Activated CD4-positive, CD25-positive, alpha-beta regulatory T cell (primary cell): ENCODE measurements at places on chromosomes 12 and 14.
A peak's percentile ranks its signal among the peaks of the same experiment; 100 is the strongest.

- DNase-seq = no peak
Observed at GRCh38 chr14:71220462-71220861, 313.2 kb downstream of the PCNX1 start.

- no peak for DNase-seq
Observed at GRCh38 chr12:123836292-123836691, 74.2 kb downstream of the DNAH10 start.

- no peak for DNase-seq
Observed at GRCh38 chr12:131112021-131112420, 158.3 kb downstream of the ADGRD1 start.

DNA sequence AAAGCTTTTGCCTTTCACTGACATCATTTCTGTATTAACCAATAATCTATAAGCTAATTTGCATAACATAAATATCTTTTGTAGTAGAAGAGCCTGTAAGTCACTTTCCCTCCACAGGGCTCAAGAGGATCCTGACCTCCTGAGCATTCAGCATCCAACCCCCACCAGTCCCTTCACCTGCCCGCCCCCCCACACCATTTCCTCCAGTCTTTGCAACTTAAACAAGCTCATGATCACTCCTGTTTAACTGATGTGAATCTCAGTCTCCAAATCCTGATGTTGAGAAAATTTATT, 12.0 kb upstream of the CRY1 start:
- no peak for DNase-seq

GRCh38 chr14:104290756-104291122, 152.4 kb downstream of the KIF26A start:
- DNase-seq = no peak

GRCh38 chr14:99260587-99261551, 11.1 kb downstream of the BCL11B start:
- peak; percentile 36 for DNase-seq

GRCh38 chr12:107843351-107844311, 69.1 kb downstream of the ASCL4 start:
- no peak for DNase-seq

DNA sequence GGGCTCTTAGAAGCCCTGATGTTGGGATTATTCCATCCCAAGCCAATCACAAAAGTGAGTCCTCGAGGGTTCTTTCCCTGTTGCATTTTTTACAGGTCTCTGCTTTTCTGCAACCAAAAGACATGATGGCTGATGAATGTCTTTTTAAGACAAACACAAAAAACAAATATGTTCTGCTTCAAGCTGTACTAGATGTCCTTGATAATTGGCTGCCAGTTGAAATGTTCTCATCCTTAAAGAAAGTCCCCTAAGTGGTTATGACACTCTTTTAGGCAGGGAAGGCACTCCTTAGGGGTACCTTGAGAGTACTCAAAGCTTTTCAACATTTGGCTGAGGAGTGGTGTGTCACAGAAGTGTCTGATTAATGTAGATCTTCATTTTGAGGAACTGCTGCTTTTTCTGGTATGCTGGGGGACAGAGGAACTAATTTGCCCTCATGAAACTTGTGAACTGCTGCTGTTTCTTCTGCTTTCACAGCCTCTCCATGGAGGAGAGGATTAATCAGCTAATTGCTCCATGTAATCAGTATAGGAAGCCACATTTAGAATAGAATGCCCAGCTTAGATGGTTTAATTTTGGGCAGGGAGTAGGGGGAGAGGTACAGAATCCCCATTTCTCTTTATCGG, 22.8 kb upstream of the IGF1 start:
- no peak for DNase-seq

DNA sequence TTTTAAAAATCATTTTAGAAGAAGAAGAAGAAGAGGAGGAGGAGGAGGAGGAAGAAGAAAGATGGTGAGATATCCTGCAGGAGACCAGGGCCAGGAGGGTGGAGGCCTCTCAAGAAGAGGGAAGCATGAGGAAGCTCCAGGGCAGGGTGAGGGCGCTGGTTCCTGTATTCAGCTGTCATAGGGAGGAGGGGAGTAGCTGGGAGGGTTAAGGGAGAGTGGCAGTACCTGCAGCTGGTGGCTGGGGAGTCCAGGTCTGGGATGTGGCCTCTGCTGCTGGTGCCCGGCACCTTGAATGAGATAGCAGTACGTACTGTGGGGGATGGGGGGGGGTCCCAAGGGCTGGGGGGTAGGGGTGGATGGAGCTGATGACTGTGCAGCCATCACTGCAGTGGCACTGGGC, 9.8 kb downstream of the RBP5 start:
- no peak for DNase-seq

- DNase-seq = no peak
Observed at GRCh38 chr12:4031703-4032291, 158.6 kb upstream of the PARP11 start.

DNA sequence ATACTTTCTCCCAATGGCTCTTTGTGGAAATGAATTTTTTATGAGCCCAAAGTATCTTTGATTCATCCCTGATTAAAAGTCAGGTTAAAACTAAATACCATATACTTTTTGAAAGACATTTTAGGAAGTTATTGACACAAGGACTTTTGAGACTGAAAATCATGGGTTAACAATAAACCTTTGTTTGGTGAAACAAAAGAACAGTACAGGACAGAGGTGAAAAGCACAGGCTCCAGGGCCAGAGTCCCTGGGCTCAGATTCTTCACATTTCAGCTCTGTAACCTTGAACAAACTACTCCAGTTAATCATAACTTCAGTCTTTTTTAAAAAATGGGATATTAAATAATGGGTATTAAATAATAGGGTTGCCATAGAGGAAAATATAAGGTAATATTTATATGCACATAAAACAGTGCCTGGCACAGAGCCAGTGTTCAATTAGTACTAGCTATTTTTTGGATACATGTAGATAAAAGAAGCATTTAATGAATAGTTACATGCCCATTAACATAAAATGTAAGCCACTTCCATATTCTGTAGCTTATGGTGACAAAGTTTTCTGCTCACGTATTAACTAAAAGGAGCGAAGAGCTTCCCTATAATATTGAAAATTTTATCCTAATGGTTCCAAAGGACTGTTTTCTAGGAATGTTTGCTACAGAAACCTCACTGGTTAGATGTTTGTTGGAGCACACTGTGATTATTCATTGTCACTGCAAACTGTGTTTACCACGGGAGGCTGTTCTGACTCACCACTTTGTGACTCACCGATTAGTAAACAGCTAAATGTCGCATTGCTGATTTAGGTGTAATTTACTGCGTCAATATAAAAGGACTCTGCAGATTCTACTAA, 255.4 kb downstream of the DAD1 start:
- DNase-seq = no peak

GRCh38 chr12:11706509-11707379, 57.3 kb downstream of the ETV6 start:
- DNase-seq = no peak

DNA sequence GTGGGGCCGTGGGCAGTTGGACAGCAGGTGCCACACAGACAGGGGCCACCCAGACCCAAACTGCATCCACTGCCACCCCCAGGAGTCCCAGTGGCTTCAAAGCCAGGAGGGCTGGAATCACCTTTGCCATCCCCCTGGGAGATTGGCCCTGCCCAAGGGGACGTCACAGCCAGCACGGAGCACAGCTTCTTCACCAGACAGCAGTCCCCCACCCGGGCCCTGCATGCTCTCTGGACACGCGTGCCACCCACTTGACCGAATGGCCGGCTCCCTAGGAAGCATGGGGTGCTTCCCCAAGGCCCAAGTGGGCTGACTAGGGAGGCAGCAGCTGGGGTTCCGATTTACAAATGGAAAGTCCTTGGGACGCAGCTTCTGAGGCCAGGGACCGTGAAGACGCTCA, 17.3 kb downstream of the DHX37 start:
- DNase-seq = no peak

DNA sequence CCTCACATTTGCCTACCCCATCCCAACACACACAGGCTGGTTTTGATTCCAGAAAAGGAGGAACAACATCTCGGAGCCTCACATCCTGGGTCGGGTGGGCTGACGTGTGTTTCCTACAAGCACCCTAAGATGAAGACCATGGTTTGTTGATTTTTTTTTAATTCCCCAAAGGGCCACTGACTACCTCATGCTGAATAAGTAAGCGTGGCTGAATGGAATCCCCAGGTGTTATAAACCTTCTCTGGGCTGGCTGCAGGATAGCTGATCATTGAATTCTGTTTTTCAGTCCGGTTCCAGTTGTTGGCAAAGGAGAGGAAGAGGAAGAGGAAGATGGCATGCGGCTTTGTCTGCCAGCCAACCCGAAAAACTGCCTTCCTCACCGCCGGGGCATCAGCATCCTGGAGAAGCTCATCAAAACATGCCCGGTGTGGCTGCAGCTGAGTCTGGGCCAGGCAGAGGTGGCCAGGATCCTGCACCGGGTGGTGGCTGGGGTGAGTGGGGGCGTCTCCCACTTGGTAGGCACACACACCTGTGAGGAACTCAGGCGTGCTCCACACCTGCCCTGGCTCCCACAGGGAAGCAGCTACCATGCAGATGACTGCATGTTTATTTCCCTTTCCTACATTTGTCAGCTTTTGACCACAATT, 42.0 kb downstream of the RIN3 start:
- DNase-seq = no peak

DNA sequence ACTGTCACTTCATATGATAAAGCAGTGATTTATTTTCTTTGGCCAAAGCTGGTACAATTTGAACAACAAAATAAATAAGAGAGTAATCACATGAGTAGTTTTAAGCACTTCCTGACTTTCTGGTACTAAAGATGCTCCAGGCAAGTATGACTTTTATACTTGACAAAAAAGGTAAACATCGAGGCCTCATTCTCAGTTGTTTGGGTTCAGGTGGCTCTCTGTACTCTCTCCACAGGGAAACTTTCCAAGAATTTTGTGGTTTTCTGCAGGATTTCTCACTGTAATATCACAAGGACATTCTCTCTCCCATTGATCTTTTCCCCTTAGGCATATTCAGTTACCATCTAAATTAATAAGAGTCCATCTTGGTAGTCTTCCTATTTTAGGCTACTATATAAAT, 26.6 kb upstream of the KCNC2 start:
- no peak for DNase-seq

- DNase-seq = peak; percentile 60
Observed at GRCh38 chr12:11581179-11581755, 68.2 kb upstream of the ETV6 start.

GRCh38 chr14:77302926-77303325, 17.8 kb downstream of the POMT2 start:
- DNase-seq = no peak

- DNase-seq = no peak
Observed at GRCh38 chr14:54498095-54498531, 9.3 kb upstream of the GMFB start.

GRCh38 chr14:105126981-105127329, 41.6 kb downstream of the JAG2 start:
- no peak for DNase-seq

DNA sequence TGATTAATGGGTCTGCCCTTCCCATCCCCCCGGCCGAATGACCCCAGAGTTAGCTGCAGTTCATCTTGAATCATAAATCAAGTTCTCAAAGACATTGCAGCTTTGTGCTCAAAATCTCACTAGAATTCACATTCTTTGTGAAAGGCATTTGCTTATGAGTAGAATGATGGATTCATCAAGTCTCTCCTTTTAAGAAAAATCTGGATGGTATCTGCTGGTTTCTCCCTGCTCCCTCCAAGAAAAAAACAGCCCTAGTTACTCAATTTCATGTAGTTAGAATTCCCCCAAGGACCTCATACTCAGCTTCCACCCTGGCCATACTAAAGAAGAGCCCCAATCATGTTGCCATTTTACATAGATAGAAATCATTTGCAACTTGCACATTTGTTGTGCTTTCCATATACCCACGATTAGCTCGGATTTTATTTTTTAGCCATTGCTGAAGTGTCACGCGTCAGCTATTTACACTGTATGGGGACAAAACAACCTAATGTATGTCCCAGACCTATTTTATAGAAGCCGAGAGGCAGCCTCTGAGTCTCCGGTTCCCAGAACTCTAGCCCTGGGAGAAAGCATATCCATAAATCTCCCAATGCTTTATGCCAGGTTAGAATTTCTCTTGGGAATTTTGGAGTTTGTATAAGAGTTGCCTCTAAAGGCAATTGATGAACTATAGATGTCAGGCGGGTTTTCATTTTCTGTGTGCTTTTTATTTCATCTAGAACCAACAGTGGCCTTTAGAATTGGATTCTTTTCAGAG, 299.5 kb downstream of the ZFP36L1 start:
- DNase-seq = no peak

DNA sequence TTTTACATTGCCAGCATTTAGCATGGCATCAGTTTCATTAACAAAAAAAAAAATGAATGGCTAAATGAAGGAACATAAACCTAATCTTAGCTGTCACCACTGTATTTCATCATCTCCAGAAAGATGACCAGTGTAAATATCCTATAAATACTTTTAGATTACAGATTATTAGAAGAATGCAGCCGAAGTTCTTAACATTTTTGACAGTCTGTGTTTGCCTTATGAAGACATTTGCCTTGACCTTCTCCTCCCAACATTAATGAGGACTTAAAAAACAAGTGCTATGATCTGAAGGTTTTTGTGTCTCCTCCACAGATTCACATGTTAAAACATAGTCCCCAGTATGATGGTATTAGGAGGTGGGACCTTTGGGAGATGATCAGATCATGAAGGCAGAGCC, 253.0 kb downstream of the SNAPC1 start:
- DNase-seq = no peak

DNA sequence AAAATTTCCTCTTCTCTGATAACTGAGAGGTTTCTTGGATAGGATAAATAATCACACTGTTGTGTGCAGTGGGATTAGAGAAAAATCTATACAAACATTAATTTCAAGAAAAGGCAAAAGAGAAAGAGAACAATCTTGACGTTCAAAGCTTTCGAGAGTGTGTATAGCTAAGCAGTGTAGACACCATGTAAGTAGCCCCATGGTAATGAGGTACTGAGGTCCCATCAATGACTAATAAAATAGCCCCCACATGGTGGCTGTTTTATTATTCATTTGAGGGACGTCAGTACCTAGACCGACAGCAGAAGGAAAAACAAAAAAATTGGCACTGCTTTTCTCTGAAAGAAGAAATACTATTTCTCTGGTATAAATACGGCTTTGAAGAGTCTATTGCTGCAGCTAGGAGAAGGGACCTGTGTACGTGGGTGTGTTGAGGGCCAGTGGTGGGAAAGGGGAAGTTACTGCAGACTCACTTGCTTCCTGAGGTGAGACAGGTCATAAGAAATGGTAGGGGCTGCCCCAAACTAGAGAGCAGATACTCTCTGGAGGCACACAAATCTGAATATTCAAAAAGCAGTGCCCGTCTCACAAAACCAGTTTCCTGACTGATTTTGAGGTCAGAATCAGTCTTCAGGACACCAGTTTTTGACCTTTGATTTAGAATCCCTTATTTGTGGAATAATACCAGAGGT, 339.8 kb downstream of the EMP1 start:
- no peak for DNase-seq

GRCh38 chr12:10101042-10101579, 2.3 kb upstream of the CLEC1A start:
- no peak for DNase-seq

DNA sequence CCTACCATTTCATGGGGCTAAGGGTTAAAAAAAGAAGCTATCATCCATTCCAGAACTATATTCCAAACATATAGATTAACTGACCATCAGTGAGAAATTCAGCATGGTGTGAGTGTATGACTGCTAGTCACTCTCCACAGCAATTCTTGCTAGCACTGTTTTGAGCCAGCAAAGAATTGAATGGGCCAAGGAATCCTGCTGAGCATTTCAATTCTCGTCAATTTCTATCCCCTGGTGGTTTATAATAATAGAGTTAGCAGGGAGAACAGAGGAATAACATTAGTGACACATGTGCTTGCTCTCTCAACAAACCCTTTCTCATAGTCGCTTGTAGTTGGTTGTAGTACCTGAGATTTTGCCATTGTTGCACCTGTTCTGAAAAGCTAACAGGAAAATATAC, 7.2 kb downstream of the MBIP start:
- no peak for DNase-seq

- DNase-seq = no peak
Observed at GRCh38 chr14:61475316-61475715, 153.9 kb downstream of the PRKCH start.
